ENCODE measurements at places on chromosomes 6 and 20. TPM values are rescaled to one million over a fixed set of nuclear protein-coding genes. Genes with fewer than 3 reads are reported as not detected.

Gene MEI4
- polyA plus RNA-seq = 1.6 TPM

GRCh38 chr6:14573267-14573666, 455.7 kb downstream of the CD83 start:
- DNase-seq = no peak

- DNase-seq = no peak
These were observed 70.8 kb downstream of the PTPN1 start for GRCh38 chr20:50580842-50581544.

DNA sequence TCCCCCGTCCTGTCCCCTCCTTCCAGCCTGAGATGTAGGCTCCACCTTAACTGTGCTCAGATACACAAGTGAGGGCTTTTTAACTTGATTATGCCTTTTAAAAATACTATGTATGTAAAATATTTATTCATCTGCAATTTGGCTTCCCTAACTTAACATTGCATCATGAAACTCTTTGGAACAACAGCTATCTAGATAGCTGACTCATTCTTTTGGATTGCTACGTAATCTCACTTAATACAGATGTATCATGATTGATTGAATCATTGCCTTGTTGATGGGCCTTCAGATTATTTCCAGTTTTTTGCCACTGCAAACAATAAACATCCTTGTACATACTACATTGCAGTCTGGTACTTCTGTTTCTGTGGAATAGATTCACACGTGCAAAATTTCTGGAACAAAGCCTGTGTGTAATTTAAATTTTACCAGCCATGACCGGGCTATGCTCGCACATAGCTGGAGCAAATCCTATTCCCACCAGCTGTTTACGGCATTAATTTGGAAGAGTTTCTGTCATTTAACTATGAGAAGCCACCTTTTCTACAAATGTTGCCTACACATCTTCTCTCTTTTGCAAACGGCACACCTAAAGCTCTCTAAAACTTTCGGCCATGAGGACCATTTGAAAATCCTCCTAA, 6.5 kb downstream of the PRND start:
- DNase-seq = no peak

Gene BFSP1
- polyA plus RNA-seq = 3.6 TPM

DNA sequence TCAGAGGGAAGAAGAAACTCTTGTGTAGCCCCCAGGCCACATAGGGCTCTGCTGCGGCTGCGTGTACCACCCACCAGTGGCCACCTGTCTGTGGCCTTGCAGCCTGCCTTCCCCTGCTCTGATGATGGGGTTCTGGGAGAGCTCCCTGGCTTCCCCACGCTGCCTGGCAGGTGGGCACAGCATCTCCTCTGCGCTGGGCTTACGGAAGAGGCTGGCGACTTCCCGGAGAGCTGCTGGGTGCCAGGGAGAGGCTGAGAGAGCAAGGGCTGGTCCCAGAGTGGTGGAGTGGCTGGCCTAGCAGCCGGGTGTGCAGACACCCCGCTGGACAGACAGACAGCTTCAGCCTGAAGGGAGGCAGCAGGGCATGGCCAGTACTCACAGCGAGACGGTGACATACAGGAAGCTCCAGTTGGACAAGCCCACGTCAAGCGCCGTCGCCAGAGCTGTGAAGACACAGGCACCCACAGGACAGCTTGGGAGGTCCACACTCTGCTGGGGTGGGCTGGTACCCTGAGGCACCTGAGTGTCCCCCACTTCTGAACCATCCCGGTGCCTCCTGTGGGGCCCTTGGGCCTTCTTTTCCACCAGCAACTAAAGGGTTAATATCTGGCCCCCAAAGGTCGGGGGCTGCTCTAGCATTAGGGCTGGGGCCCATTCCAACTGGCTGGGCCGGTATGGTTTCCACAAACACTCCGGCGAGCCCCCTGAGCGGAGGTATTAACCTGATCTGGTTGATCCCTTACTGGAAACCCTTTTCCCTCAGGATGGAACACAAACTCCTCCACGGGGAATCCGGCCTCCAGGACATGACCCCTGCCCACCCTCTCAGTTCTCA, 48.1 kb upstream of the CDH22 start:
- DNase-seq = no peak

- DNase-seq = no peak
These were observed 324.9 kb downstream of the ZFAND3 start for GRCh38 chr6:38144365-38144945.

DNA sequence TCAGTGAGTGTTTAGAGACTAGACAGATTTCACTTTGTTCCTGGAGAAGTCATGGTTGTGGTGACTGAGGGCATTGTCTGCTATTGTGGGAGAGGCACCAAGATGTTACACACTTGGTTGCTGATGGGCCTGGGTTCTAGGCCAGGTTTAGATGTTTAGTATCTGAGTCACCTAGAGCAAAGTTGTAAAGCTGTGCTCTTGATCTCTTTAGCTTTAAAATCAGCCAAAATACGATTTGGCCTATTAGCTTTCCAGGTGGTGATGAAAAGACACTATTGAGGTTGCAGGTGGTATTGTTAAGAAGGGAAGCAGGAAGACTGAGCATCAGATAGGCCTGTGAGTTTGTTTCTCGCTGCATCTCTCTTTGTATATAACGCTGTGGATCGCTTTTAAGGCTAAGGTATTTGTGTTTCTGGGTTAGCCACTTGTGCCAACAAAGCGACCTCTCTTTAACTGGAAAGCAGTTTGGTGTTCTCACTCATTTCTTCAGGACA, 48.6 kb downstream of the FOXO3 start:
- DNase-seq = no peak

GRCh38 chr6:158771399-158772152, 47.6 kb downstream of the EZR start:
- no peak for DNase-seq

Gene GTSF1L
- polyA plus RNA-seq = not detected

Gene SUMO4
- polyA plus RNA-seq = 0.50 TPM

Gene PTCRA
- polyA plus RNA-seq = 0.15 TPM

DNA sequence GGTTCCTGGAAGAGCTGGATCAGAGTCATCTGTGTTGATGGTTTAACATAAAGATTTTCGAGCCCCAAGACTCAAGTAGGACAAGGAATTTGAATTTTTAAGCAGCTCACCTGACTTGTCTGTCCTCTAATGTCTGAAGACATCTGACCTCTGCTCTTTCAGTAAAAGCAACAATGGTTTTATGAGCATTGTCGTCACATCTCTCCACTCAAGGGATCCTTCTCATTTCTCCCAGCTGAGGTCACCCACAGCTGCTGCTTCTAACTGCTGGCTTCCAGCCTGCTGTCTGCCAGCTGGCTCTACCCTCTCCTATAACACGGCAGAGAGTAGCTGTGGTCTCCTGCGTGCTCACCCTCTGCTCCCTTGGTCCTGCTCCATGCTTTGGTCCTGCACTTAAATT, 24.7 kb upstream of the HDAC2 start:
- DNase-seq = no peak

DNA sequence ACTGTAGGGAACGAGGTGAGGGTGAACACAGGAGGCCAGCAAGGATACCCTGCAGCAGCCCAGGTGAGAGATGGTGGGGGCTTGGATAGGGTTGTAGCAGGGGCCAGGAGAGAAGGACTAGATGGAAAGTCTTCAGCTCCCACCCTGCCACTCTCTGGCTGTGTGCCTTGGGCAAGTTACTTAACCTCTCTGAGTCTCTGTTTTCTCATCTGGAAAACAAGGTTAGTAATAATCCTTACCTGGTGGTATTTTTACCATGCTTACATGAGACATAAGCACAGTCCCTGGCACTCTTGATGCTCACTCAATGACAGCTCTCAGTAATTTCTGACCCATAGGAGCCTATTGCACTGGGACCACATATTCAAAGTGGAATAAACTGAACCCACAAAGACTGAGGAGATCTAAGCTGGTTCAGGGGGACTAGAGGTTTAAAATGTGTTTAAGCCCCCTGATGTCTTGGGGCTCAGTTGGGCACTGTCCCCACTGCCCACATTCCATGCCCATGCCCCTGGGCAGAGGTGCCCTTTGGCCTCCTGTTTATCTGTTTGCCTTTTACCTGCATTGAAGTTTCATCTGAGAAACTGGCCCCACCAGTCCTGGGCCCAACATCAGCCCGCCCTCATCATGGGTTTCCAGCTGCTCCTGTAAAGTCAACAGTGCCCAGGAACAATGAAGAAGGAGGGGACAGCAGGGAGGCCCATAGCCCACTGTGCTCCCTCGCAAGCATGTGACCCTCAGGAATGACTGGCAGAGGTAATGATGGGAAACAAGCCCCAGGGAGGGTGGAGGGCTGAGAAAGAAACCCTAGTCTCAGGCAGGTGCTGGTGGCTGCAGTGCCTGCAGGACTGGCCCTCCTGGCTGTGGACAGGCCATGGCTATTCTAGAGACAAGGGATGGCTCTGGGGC, 104.0 kb downstream of the VEGFA start:
- peak; percentile 83 for DNase-seq

DNA sequence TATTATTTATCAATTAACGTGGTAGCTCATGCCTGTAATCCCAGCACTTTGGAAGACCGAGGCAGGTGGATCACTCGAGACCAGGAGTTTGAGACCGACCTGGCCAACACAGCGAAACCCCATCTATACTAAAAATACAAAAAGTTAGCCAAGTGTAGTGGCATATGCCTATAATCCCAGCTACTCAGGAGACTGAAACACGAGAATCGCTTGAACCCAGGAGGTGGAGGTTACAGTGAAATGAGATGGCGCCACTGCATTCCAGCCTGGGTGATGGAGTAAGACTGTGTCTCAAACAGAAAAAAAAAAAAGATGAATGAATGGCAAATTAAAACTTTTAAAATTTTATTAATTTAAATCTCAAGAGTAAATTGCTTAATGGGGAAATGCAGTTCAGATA, 299.6 kb downstream of the CLVS2 start:
- no peak for DNase-seq

Gene ZNF165
- 3.9 TPM for polyA plus RNA-seq

Measured in right renal pelvis (tissue), 4 donors.